Glutamatergic neuron (in vitro differentiated cells): ENCODE measurements at places on chromosomes 4 and X. TPM values are rescaled to one million over a fixed set of nuclear protein-coding genes. Genes with fewer than 3 reads are reported as not detected.

DNA sequence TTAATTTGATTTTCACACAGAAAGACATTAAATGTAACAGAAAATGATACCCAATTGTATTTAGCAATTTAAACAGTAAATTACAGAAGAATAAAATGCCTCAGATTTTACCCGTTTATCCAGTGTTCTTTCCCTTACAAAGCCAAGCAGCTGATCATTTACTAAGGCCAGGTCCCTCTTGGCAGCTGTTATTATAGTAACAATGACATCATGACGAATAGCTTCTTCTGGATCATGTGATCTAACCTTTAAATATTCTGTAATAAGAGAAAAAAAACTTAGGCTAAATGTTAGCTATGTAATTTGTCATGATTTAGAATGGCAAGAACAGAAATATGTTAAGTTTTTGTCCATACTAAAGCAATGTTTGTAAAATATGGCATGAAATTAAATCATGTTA, 69.4 kb downstream of the PDS5A start:
- DNase-seq, result no peak
- peaks cover 3% of the 10 kb centered on the region for H3K27me3 ChIP-seq
- H3K4me1 ChIP-seq, result no peaks in the 10 kb centered on the region
- peak overlapping the region; percentile 53 for H3K27ac ChIP-seq
- no peak overlapping the region for H3K4me3 ChIP-seq

ATP6AP2 gene
- total RNA-seq, result 59.0 TPM

RPA4 gene
- not detected for total RNA-seq

TRIM60 gene
- not detected for total RNA-seq
